ENCODE measurements at places on chromosomes 5 and 9.
A peak's percentile ranks its signal among the peaks of the same experiment; 100 is the strongest.

DNA sequence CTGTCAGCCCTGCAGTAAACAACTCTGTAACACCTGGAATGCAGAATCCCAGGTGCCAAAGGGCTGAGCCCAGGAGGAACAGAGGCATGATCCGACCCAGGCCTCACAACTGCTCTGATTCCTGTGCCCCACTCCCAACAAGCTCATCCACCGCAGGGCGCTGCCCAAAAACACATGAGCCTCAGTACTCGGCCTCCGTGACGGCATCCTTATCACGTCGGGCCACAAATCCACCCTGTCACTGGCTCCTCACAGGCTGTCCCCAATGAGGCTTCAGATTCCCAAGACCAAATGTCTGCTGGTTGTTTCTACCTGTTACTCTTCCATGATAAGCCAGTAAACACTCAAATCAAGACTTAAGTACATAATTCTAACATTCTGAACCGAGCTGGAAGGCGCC lies 15.2 kb downstream of the QSOX2 start:
- no peak for DNase-seq

DNA sequence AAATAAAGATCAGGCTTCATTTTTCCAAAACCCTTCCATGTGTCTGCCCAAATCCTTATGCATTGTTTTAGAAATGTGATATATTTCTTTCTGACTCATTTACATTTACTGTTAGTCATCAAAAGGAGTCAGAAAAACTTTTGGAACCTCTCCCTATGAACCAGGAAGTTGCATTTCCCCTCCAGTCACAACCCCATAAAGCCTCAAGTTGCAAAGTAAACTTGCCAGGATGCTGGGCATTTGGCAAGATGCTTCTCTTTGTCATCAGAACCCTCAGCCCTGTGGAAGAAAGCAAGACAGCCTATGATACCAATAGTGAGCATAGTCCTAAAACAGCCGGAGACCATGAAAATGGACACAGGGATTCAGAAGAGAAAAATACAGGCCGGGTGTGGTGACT lies 84.2 kb downstream of the MUSK start:
- DNase-seq = peak; percentile 74

DNA sequence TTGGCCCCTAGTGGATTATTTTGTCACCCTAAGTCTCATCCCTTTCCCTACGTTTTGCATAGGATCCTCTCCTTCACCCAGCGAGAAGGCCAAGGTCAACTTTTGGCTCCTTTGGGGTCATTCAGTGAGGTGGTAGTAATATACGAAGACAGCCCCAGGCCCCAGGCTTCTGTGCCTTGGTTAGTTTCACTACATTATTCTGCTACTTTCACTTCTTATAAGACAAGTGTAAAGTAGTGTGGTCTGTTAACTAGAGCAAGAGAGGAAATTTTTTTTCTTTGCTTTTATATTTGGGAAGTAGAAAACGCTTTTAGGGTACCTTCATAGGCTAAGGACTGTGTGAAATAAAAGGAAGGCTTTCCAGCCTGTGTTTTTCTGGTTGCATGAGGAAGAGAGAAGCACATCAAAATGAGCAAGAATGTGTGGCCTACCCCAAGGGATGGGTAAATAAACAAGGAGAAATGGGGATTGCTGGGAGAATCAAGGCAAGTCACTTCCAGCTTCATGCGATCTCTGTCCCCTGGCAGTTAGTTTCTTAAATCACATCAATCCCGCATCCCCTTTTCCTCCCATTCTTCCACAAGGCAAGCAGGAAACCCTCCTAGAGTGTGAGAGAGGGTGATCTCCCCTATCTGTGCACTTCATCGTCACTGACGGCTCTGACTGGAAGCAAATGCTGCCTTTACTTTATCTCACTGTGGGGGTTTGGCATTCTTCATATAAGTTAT lies 677.0 kb upstream of the WWC1 start:
- DNase-seq = no peak

DNA sequence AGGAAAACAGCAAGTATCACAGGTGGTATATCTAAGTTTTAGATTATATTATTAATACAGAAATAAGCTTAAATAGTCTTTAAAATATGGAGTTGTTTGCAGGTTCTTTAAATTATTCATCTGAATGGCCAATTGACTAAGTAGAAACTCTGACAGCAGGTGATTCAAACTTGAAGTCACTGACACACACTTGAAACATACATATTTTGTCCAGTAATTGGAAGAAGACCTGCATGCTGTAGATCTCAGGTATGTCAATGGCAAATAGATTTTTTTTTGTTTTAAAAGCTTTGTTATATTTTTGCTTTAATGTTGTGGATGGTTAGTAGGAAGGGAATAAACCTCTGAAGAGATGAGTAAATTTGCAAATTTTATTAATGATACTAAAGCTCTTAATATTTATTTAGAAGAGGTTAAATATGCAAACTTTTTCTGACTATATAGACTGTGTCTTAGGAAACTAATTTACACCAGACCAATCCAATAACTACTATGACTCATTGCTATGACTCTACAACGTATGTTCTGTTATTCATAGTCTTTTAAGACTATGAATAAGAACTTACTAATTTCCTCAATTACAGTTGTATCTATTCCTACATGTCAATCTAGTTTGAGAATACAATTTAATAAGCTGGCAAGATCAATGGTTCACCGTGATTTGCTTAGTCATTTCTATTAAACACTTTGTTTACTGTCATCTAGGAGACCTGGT lies 53.9 kb upstream of the RORB start:
- no peak for DNase-seq

- DNase-seq = no peak
These were observed 119.2 kb downstream of the MSX2 start for GRCh38 chr5:174843263-174844250.

DNA sequence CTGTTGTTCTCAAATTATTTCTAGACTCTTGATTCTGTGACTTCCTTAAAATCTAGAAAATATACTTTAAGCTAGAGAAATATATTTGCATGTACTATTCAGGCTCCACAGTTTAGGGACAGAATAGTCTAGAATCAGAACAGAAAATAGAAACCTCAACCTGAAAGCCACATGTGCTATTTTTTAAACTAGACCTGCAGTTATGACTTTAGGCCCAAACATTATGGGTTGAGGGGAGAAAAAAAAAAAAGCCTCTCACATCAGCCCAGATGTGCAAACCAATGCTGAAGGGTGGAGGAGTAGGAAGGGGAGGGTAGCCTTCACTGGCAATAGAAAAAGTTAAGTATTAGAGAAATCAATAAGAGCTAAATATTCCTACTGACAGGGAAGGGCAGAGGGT lies 35.7 kb downstream of the ELL2 start:
- DNase-seq = no peak

GRCh38 chr5:126280343-126280742 lies 142.9 kb upstream of the GRAMD2B start:
- DNase-seq = no peak

DNA sequence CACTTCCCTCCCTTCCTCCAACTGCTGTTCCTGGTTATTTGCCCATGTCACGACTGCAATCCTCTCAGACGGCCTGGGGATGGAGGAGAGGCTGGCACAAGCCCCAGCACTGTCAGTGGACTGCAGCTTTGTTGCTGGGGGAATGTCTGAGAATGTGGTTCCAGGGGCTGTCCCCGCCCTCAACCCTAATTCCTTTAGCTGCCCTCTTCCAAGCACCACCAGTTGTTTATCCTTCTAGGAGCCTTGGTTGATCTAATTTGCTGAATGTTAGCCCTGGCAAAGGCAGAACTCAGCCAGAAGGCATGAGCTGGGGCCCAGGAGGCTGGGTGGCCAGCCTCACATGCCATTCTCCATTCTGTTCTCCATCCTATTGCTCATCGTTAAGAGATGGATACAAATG lies 51.6 kb downstream of the ADAM19 start:
- DNase-seq = no peak

- no peak for DNase-seq
These were observed 114.3 kb downstream of the CRB2 start for GRCh38 chr9:123470121-123470782.

- DNase-seq = no peak
These were observed 55.4 kb downstream of the EFNA5 start for GRCh38 chr5:107615299-107615817.

DNA sequence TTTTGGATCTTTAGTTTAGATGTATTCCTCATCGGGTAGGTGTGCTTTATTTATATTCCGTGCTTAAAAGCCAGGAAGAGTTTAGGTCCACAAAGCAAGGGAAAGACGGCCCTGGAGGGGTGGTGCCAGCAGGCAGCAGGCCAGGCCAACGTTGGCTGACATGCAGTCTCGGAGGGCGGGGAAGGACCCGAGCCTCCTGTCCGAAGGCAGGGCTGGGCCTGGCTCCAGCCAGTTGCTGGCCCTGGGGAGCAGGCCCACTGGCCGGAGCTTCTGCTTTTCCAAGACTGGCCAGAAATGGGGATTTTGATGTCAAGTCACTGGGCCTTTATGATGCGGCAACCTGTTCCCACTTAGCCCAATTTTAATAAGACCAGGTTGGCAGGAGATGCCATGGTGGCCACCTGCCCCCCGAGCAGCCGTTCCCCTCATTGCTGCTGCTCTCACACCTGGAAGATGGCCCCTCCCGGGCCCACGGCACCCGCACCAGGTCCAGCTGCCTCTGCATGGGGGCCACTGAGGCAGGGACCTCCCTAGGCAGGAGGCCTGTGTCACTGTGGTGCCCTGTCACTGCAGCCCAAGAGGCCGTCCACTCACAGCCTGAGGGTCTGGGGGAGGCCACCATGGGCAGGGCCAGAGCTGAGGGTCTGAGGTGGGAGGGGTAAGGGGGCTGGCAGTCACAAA lies 23.2 kb downstream of the LPCAT1 start:
- DNase-seq = no peak

- DNase-seq = no peak
These were observed 94.8 kb downstream of the SGCD start for GRCh38 chr5:156421798-156422197.

DNA sequence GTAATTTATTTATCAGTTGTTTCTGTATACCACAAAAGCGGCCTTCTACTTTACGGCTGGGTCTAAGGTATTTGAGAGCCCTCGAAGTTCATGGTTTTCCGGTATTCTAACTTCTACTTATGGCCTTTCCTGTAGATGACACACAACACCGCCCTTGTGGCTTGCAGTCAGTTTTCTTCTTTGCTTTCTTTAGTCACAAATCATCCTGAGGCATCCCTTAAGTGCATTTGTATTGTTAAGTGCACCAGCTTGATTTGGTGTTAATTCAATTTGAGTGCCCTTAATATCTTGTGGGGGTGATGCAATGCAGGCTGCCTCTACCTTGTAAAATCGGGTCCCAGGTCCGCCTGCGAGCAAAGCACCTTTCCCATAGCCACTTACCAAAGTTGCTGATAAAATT lies 511.9 kb downstream of the CCDC171 start:
- DNase-seq = no peak

- DNase-seq = no peak
These were observed 32.1 kb downstream of the PIK3R1 start for GRCh38 chr5:68247627-68248026.

DNA sequence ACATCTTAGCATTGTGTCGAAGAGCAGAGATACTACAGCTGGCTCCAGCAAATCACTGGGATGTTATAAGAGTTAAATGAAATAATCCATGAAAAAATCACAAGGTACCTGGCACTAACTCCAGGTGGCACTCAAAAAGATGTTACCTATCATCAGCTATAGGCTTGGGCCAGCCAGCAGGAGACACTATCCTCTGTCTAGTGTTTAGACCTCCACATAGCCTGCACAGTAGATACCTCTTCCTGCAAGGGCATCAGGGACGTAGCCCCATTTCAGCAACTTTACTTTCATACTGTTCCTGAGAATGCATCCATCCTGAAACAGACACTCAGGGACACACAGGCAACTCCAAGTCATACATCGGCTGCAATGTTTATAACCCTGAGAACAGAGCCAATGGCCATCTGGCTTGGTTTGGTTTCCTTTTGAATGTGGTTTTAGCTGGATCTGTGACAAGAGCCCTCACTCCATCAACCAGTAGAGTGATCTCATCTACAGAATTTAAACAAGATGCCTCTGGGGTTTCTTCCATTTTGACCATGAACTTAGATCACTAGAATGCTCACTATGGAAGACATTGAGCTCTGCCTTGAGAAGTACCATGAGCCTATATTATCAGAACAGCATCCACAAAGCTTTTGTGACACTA lies 69.9 kb downstream of the TLE1 start:
- no peak for DNase-seq

- no peak for DNase-seq
These were observed 966.8 kb upstream of the CTNND2 start for GRCh38 chr5:12870872-12871539.

- DNase-seq = no peak
These were observed 55.6 kb upstream of the KCNIP1 start for GRCh38 chr5:170448221-170448620.

DNA sequence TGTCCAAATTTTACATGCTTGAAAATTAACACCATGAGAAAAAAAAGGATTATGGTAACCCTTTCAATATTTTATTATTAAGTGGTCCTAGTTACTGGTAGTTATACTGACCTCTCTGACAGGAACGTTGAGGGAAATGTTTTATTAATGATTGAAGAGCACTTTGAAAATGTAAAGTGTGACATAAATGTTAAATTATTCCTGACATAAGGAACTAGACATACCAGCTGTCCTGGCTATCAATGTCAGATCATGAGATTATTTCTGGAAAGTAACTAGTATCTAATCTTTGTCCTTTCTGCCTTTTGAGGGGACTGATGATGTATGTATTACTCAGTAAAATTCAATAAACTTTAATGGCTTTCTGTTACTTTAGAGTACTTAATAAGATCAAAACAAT lies 1538.5 kb upstream of the CDH6 start:
- no peak for DNase-seq

GRCh38 chr5:151431666-151432065 lies 15.7 kb upstream of the SLC36A1 start:
- no peak for DNase-seq

DNA sequence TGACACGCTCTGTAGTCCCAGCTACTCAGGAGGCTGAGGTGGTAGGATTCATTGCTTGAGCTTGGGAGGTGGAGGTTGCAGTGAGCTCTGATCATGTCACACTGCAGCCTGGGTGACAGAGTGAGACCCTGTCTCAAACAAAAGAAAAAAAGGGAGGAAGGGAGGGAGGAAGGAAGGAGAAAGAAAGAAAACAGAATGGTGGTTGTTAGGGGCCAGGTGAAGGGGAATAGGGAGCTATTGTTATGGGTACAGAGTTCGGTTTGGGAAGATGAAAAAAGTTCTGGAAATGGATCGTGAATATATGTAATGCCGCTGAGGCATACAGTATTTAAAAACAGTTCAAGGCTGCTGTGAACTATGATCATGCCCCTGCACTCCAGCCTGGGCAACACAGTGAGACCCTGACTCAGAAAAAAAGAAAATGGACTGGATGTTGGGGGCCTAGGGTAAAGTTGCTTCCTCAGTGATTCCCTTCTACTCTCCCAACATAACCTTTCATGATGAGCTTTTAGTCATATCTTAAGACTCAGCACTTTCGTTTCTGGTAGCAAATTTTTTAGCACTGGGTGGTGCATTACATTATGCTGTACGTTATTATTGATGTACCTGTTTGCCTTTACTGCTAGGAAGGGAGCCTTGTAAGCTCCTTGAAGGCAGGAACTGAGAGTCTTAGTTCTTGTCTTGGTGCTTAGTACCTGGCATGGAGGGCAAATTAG lies 4.0 kb downstream of the CTNNA1 start:
- no peak for DNase-seq

- no peak for DNase-seq
These were observed 6.4 kb upstream of the FPGS start for GRCh38 chr9:127796225-127796813.
